ENCODE measurements at places on chromosomes 5 and 9.

DNA sequence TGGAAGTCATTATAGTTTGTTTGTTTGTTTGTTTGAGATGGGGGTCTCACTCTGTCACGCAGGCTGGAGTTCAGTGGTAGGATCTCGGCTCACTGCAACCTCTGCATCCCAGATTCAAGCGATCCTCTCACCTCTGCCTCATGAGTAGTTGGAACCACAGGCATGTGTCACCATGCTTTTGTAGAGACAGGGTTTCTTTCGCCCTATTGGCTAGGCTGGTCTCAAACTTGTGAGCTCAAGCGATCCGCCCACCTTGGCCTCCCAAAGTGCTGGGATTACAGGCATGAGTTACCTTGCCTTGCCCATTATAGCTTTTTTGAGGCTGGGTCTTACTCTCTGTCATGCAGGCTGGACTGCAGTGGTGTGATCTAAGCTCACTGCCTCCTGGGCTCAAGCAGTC lies 28.8 kb downstream of the NSD1 start:
- no peak for DNase-seq

DNA sequence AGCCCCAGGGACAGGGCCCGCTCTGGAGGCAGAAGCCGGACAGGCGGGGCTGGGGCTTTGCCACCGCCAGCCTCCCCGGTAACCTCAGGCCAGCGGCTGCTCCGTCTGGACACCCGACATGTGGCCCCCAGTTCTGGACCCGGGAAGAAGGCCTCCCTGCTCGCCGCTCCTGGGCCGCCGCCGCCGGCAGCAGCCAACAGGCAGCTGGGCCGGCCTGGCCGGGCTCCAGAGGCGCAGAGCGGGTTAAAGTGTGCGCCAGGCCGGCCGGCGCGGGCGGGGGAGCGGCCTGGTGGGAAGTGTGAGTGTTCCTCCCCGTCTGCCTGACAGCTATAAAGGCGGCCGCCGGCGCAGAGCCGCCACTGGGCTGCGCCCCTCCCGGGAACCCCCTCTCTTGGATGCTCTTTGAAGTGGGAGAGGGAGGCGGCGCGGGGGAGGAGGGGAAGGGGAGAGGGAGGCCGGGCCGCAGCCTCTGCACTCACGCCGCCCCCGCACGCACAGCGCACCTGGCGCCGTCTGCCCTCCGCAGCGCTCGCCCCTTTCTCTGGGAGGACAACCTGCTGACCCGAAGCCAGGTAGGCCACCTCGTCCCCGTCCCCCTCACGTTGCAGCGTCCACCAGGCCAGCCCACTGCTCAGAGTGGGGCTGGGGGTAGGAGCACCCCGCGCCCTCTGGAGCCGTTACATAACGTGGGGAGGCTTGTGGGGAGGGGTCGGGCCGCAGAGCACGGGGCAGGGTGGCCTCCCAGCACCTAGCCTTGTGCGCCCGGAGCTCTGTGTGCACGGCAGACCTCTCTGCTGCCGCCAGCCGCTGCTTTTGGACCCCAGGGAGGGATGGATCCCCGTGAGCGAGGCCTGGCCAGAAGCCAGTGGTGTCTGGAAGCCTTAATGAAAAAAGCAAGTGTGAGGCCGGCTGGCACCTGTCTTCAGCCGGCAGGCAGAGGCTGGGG lies at the start of gene ADAMTSL2:
TSS of gene ADAMTSL2 (plus strand) at position 359 of the 946 bp plus-strand sequence. CDS start 2,009 bp downstream, outside the sequence.
- no peak for DNase-seq

DNA sequence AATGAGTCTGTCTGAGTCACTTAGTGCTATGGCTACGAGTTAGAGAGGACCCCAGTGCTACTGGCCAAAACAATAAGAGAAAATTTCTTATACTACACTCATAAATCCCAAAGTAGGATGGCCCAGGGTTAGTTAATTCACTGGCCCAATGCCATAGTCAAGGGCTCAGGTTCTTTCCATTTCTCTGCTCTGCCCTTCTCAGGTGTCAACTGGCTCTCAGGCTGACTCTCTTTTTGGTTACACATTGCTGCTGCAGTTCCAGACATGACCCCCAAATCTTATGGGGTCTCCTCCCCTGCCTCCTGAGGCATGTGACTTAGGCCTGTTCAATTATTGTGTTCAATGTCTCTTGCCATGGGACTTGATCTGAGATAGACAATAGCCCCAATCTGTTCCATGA lies 70.4 kb downstream of the ARHGEF37 start:
- no peak for DNase-seq

- no peak for DNase-seq
Measured at GRCh38 chr9:97640325-97640724, 6.7 kb downstream of the NCBP1 start.

DNA sequence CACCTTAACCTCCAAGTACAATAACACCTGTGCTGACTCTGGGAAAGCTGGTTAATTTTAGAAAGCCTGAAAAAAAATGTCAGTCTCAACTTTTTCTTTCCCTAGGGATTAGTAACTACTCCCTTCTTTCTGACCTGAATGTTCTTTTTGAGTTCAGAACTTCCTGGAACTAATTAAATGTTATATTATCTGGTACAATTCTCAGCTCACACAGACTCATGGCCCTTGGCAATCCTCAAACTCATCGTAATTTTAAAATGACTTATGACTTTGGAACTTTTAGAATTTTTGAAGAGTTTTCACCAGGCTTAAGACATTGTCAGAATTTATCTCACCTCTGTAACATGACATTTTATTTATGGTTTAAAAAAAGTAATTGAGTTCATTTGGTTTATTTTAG lies 315.0 kb downstream of the FER start:
- DNase-seq = no peak

DNA sequence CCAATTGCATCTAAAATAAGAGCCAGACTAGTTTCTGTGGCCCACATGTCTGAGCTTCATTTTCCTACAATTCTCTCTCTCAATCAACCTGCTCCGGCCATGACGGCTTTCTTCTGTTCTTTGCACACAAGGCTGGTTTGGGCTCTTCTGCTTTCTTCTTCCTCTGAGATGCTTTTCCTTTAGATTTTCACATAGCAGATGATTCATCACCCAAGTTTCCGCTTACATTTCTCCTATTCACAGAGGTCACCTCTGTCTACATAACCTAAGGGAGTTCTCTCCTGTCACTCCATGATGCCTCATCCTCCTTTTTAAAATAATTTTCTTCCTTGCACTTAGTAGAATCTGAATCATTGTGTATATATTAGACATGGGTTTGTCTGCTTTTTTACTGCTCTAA lies 334.6 kb upstream of the TUSC1 start:
- peak; percentile 45 for DNase-seq

DNA sequence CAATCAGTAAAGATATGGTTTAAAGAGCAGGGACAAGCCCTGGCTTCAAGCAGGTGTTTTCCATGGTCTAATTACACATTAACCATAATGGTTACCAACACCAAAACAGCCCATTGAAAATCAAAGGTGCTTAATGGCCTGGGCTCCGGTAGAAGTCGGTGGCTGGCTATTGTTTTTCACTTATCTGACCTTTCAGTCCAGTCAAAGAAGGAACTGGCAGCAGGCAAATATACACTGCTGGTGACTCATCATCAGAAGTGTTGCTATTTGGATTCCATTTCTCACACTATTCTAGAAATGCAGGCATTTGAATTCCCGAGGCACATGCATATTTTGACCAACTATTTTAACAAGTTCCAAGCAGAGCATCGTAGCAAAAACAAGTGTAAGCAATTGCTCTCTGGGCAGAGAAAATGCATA lies 26.3 kb upstream of the GABRP start:
- DNase-seq = no peak

- DNase-seq = no peak
Measured at GRCh38 chr5:124182133-124182532, 564.3 kb downstream of the ZNF608 start.

GRCh38 chr5:142182840-142183239 lies 74.3 kb downstream of the NDFIP1 start:
- DNase-seq = no peak

DNA sequence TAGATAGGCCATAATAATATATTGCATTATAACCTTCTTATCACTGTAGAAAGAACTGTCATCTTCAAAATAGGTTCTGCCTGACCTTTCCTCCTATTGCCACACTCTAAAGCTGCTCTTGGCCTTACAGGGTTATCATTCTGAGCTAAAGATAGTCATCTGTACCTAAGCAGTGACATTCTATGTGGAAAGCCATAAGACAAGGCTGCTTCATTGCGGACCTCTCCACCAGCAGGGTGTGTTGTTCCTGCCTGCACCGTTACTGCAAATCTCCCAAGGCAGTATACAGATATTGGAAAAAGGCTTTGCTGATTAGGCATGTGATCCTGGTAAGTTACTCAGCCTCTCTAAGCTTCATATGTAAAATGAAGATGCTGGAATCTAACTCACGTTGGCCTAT lies 8.1 kb downstream of the ZNF622 start:
- DNase-seq = no peak
